Naive B cell (primary cell): ENCODE measurements at places on chromosomes 1 and 21. TPM values are rescaled to one million over a fixed set of nuclear protein-coding genes. Genes with fewer than 3 reads are reported as not detected.

Gene WARS2
- polyA plus RNA-seq, result 18.3 TPM

Gene OR2L3
- polyA plus RNA-seq, result not detected

Gene TMPRSS2
- polyA plus RNA-seq, result not detected

Gene KCNE2
- polyA plus RNA-seq, result not detected

Gene C1orf185
- polyA plus RNA-seq, result not detected

Gene FCRLB
- polyA plus RNA-seq, result 5.8 TPM

Gene FNDC5
- polyA plus RNA-seq, result not detected

Gene CLCNKB
- not detected for polyA plus RNA-seq

Gene DSCAM
- polyA plus RNA-seq, result not detected

Gene KIF26B
- 0.01 TPM for polyA plus RNA-seq

Gene CELA2B
- polyA plus RNA-seq, result not detected

DNA sequence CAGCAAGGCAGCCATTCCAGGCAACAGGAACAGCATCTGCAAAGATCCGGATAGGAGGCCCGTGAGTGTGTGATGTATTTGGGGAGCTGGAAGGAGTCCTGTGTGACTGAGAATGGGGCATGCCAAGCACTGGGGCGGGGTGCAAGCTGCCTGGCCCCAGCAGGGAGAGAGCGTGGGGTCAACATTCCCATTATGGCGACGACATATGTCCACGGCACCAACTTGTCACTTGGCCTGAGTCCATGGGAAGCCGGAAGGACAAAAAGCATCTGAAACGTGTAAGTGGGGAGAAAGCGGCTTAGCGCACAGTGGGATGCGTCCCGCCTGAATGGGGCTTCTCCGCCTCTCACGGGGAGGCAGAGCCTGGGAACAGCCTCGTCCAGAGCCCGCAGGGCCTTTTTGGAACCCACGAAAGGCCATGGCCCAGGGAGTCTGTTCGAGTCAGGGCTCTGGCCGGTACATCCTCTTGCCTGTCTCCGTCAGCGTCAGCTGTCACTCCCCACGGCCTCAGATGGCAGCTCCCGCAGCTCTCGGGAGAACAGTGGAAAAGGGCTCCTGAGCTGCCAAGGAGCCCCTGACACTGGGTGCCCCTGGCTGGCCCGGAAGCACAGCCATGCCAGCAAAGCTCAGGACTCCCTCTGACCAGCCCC, 12.4 kb downstream of the EPHB2 start:
- H3K4me3 ChIP-seq, result no peak overlapping the region
- no peaks in the 10 kb centered on the region for H3K36me3 ChIP-seq
- no peak for DNase-seq
- no peak overlapping the region for H3K27ac ChIP-seq

DNA sequence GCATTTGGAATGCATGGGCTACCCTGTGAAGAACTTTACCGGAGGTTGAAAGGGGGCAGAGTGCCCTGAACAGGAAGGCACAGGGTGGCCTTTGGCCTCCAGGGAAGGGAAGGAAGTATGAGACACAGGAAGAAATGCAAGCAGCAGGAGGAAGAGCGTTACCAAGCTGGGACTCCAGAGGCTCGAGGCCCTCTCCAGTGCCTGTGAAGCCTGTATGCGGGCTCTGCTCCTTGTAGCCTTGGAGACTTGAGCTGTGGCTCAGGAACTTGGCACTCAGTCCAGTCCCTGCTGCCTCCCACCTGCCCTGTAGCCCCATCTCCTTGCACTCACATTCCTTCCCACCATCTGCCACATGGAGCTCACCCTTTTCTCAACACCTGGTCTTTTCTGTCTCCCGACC, 33.5 kb upstream of the RNF19B start:
- no peak overlapping the region for H3K27ac ChIP-seq
- no peak overlapping the region for H3K4me3 ChIP-seq
- peaks cover 32% of the 10 kb centered on the region for H3K4me1 ChIP-seq
- H3K36me3 ChIP-seq, result no peaks in the 10 kb centered on the region

GRCh38 chr21:37546299-37546908, 179.8 kb downstream of the DYRK1A start:
- H3K27ac ChIP-seq, result peak overlapping the region; percentile 66
- H3K4me3 ChIP-seq, result no peak overlapping the region
- peaks cover 53% of the 10 kb centered on the region for H3K27me3 ChIP-seq
- H3K36me3 ChIP-seq, result peaks cover 9% of the 10 kb centered on the region

DNA sequence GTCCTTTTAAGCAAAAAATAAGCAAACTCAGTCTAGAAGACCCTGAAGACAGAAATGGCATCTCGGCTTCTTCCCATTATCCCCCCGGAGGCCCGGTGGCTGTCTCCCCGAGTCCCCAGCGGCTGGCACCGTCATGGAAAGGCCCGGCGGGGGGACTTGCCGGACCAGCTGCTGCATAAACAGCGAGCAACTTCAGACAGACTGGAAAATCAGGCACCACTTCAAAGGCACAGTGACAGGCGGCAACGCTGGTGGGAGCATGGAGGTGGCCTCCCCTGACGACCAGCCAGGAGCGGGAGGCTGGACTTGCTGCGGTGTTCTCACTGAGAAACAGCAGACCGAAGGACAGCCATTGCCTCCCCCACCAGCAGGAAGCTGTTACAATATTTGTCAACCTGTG, 18.4 kb upstream of the C1QA start:
- no peaks in the 10 kb centered on the region for H3K4me1 ChIP-seq
- no peak overlapping the region for H3K4me3 ChIP-seq
- no peaks in the 10 kb centered on the region for H3K36me3 ChIP-seq
- DNase-seq, result no peak
- no peak overlapping the region for H3K27ac ChIP-seq

- no peaks in the 10 kb centered on the region for H3K4me1 ChIP-seq
- peaks cover 5% of the 10 kb centered on the region for H3K27me3 ChIP-seq
- H3K36me3 ChIP-seq, result peaks cover 4% of the 10 kb centered on the region
- H3K4me3 ChIP-seq, result no peak overlapping the region
- no peak for DNase-seq
Observed at GRCh38 chr1:57248830-57249229, 175.0 kb downstream of the DAB1 start.

DNA sequence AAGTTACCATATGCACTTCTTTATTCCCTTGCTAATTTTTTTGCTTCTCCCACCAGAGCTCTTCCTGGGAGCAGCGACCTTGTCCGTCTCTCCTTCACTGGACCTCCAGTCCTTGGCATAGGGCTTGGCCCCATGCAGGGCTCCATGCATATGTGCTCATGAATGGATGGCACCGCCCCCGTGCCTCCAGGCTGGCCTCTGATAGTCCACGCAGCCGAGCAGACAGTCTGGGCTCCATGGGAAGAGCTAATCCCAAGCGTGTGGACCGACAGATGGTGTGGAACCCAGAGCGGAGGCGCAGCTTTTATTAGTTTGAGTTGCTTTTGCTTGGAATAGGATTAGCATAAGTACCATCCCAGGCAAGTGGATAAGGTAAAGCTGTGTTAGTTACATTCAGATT, 41.8 kb downstream of the CDCP2 start:
- H3K36me3 ChIP-seq, result no peaks in the 10 kb centered on the region
- no peaks in the 10 kb centered on the region for H3K27me3 ChIP-seq
- H3K27ac ChIP-seq, result no peak overlapping the region

- no peaks in the 10 kb centered on the region for H3K36me3 ChIP-seq
- no peak overlapping the region for H3K27ac ChIP-seq
- H3K4me1 ChIP-seq, result no peaks in the 10 kb centered on the region
- no peaks in the 10 kb centered on the region for H3K27me3 ChIP-seq
Observed at GRCh38 chr1:59601041-59601441, 213.7 kb upstream of the HOOK1 start.

DNA sequence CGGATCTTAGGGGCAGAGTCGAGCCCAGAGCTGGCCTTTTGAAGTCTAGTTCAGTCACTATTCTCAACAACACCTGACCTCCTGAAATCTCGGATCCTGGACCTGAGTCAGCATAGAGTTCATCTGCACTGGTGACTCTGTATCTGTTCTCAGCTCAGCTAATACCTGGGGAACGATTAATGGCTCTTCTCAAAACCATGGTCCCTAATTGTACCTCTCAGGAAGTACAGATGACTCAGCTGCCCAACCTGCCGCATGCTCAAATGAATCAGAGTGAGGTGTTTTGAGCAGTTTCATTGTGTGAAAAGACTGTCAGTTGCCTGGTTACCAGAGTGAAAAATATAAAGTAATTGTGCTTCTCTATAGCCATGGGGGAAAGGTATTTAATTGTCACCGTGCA, 89.2 kb downstream of the SLC35F3 start:
- no peak overlapping the region for H3K4me3 ChIP-seq
- H3K27me3 ChIP-seq, result peaks cover 9% of the 10 kb centered on the region
- H3K27ac ChIP-seq, result no peak overlapping the region
- H3K4me1 ChIP-seq, result no peaks in the 10 kb centered on the region
- DNase-seq, result no peak

GRCh38 chr1:223700942-223701637, 11.2 kb upstream of the CAPN2 start:
- no peaks in the 10 kb centered on the region for H3K36me3 ChIP-seq
- no peak overlapping the region for H3K27ac ChIP-seq
- H3K27me3 ChIP-seq, result peaks cover 10% of the 10 kb centered on the region
- DNase-seq, result no peak

- no peak overlapping the region for H3K4me3 ChIP-seq
- no peaks in the 10 kb centered on the region for H3K36me3 ChIP-seq
- peaks cover 61% of the 10 kb centered on the region for H3K27me3 ChIP-seq
- H3K27ac ChIP-seq, result no peak overlapping the region
- DNase-seq, result no peak
Observed at GRCh38 chr1:6249739-6250689, 6.0 kb downstream of the HES3 start.

GRCh38 chr1:66951513-66951912, 26.7 kb downstream of the MIER1 start:
- no peak overlapping the region for H3K27ac ChIP-seq
- H3K4me1 ChIP-seq, result peaks cover 9% of the 10 kb centered on the region
- no peak for DNase-seq
- no peaks in the 10 kb centered on the region for H3K27me3 ChIP-seq
- H3K4me3 ChIP-seq, result no peak overlapping the region

DNA sequence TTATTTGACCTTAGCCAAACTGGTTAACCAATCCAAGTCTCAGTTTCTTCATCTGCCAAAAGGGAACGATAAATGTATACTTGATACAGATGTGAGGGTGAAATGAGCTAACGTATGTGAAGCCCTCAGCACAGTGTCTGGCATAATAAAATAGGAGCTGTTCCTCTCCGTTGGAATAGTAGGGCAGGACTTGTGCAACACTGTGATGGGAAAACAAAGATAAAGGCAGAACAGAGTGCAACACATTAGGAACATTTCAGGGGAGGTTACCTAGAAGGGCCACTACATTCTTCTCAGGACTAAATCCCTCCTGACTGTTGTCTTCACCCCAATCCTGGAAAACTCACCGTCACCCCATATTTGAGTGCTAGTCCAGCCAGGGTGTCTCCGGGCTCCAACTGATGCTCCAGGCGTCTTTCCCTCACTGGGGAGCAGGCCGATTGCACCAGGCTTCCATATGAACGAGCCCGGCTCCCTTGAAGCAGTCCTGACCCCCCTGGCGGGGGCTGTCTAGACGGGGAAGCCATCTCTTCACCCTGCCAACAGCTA, 896 bp downstream of the LYSMD1 start:
- H3K36me3 ChIP-seq, result peaks cover 9% of the 10 kb centered on the region
- no peaks in the 10 kb centered on the region for H3K27me3 ChIP-seq
- peak overlapping the region; percentile 95 for H3K4me3 ChIP-seq
- peaks cover 29% of the 10 kb centered on the region for H3K4me1 ChIP-seq

DNA sequence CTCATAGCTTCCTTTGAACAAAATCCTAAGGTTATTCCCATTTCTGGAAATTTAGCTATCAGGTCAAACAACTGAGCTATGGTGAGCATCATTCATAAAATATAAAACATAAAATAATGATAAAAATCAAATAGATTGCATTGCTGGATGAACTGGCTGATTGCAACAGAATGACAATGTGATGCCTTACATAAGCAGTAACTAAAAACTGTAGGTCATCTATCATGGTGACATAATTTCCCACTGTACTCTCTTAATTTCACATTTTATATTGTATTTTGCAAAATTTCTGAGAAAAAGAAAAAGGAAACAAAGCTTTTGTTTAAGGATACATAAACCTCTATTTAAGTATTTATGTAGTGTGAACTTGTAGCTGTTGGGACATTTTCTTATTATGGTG, 4.6 kb downstream of the PTGER3 start:
- DNase-seq, result no peak
- H3K27ac ChIP-seq, result no peak overlapping the region
- no peak overlapping the region for H3K4me3 ChIP-seq
- no peaks in the 10 kb centered on the region for H3K36me3 ChIP-seq

GRCh38 chr1:169623132-169623926, 6.6 kb downstream of the SELP start:
- peaks cover 15% of the 10 kb centered on the region for H3K36me3 ChIP-seq
- H3K27me3 ChIP-seq, result no peaks in the 10 kb centered on the region

GRCh38 chr1:162835157-162835899, 25.6 kb downstream of the CCDC190 start:
- H3K27me3 ChIP-seq, result peaks cover 20% of the 10 kb centered on the region
- no peak for DNase-seq
- peaks cover 16% of the 10 kb centered on the region for H3K36me3 ChIP-seq

DNA sequence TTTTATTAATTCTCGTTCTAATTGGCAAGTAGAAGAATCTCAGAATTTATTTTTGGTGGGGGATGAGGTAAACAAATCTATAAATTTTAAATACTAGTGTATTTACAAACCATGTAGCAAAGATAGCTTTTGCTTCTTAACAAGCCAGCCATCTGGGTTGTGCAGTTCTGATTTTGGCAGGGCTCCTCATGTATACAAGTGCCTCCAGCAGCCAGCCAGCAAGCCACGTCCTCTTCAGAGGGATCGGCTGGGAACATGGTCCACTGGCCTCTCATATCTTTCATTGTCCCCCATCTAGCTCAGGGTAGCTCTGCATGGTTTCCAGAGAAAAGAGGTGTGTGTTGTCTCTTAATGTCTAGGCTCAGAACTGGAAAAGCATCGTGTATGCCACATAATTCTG, 659.1 kb downstream of the MRPL39 start:
- no peak overlapping the region for H3K4me3 ChIP-seq
- no peaks in the 10 kb centered on the region for H3K36me3 ChIP-seq
- no peaks in the 10 kb centered on the region for H3K4me1 ChIP-seq

GRCh38 chr1:225539575-225539974, 111.7 kb upstream of the LBR start:
- peak overlapping the region; percentile 37 for H3K4me3 ChIP-seq
- no peaks in the 10 kb centered on the region for H3K36me3 ChIP-seq
- no peak for DNase-seq

DNA sequence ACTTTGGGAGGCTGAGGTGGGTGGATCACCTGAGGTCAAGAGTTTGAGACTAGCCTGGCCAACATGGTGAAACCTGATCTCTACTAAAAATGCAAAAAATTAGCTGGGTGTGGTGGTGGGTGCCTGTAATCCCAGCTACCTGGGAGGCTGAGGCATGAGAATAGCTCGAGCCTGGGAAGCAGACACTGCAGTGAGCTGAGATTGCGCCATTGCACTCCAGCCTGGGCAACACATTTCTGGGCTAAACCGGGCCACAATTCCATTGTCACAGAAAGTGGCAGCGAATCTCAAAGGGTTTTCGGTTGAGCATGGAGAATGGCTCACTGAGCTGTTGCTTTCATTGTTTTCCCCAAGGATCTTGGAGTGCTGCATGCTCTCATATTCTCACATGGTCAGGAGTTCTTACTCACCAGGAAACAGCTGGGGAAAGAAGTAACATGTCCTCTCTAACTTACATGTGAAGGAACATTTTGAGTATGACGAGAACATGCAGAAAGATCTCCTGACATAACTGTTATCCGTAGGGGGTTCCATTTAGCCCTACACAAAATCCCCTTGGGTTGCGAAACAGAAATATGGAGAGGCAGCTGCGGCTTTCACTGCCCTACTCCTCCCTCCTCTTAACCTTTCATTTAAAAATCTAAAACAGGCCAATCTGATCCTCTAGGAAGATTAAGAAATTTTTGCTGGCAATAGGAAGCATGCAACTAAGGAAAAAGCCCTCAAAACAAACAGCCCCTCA, 341.1 kb downstream of the PCP4 start:
- H3K36me3 ChIP-seq, result no peaks in the 10 kb centered on the region
- H3K27me3 ChIP-seq, result no peaks in the 10 kb centered on the region
- H3K4me1 ChIP-seq, result no peaks in the 10 kb centered on the region
